Left colon (tissue), 2 donors: ENCODE measurements at places on chromosomes 5 and 9. TPM values are rescaled to one million over a fixed set of nuclear protein-coding genes. Genes with fewer than 3 reads are reported as not detected.

DNA sequence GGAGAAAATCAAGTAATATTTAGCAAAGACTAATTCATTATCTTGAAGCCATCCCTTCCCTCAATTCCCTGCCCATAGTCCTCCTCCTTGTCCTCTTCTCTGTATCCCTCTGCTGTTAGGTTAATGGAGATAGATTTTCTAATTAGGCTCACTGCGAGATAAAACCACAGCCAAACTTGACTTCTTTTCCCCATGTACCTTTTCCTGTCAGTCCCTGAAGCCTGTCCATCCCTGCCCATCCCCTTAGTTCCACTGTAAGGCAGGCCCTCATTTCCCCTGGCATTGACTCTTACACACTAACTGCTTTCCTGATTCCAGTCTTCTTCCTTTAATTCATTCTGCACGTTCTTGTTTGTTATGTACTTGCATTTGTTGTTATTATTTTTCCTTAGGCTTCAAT, 1.2 kb downstream of the TLR4 start:
- no peak for DNase-seq

DNA sequence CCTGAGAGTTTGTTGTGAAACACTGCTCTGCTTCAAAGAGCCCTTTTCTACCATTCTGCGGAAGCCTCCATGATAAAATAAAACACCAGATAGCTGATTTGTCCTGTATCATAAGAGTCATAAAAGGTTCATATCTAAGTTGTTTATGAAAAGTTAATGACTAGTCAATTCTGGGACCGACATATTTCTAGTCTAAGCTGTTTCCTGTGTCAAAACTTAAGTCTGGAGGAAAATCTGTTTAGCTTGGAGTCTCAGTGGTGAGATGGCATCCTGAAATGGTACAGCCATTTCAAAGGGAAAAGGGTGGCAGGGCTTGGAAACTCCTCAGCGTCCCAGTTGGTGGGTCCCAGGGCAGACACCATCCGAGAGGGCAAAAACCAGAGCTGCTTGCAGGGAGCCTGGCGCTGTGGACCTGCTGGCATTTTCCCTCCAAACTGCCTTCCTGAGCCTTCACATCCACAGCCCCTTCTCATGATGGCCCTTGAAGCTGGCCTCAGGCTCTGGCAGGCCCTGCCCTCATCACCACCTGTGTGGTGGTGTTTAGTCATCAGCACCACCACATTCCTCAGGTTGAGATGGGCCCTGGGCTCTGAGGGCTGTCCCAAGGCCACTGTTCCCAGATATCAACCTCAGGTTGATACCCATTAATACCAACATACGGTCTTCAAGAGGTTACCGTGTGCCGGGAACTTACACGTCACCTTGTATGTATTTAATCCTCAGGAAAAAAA, 184.0 kb downstream of the HSPA4 start:
- DNase-seq: no peak

DNA sequence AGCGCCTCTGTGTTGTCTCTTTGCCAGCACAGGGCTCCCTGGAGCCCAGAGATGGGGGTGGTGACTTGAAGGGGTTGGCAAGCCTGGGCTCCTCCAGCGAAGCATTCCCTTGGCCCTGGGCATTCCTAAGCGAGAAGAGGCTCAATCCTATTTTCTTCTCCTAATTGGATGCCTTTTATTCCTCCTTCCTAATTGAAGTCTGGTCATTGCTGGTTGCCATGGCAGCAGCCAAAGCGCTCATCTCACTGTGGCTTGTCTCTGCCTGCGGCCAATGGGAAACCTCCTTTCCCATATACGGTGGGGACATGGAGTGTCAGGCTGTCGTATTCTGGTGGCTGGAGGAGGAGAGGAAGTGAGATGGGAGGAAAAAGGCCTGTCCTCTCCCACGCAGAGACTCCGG, 52.3 kb upstream of the RARS1 start:
- no peak for DNase-seq

GRCh38 chr5:32020271-32020670, 153.8 kb downstream of the GOLPH3 start:
- no peak for DNase-seq

GRCh38 chr9:78463750-78464149, 166.8 kb downstream of the PSAT1 start:
- no peak for DNase-seq

DNA sequence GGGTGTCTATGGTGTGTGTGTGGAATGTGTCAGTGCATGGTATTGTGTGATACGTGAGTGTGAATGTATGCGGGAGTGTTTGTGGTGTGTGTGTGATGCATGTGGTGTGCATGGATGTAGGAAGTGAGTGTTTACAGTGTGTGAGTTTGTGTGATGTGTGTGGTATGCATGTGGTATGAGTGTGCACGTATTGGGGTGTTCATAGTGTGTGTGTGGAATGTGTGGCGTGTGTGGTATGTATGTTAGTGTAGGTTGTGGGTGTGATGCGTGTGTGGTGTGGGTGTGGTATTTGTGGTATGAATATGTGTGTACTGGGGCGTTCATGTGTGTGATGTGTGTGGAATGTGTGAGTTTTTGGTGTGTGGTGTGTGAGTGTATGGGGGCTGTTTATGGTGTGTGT, 40.1 kb upstream of the BICD2 start:
- no peak for DNase-seq

GRCh38 chr9:130142641-130143040, 29.6 kb upstream of the NCS1 start:
- no peak for DNase-seq

- DNase-seq: no peak
Measured at GRCh38 chr5:88688156-88688983, 194.6 kb downstream of the MEF2C start.

DNA sequence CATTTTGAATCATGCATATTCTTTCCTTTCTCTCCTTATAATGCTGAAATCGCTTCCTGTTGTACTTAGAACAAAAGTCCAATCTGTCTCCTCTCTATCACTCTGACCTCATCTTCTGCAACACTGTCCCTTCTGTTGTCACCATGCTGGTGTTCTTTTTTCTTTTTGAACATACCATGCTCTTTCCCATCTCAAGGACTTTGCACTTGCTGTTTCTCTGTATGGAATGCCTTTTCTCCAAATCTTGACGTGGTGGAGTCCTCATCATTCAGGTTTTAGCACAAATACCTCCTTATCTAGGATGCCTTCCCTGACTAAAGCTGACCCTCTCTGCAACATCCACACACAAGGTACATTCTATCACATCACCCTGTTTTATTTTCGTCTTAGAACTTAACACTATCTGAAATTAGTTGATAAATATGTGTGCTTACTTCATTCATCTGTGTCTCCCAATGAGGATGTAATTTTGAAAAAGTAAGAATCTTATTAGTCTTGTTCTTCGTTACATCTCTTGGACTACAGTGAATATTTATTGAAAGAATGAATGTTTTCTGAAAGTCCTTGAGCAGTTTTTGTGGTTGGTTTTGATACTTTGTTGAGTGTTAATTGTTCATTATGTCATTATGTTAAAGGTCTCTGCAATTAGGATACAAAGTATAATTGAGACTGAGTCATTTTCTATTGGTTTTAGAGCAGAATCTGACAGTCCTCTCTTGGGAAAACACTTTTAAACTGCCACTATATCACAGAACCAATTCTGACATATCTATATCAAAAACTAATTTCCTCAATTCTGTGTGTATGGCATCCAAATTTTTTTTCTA, 145.3 kb upstream of the RASA1 start:
- no peak for DNase-seq

DNA sequence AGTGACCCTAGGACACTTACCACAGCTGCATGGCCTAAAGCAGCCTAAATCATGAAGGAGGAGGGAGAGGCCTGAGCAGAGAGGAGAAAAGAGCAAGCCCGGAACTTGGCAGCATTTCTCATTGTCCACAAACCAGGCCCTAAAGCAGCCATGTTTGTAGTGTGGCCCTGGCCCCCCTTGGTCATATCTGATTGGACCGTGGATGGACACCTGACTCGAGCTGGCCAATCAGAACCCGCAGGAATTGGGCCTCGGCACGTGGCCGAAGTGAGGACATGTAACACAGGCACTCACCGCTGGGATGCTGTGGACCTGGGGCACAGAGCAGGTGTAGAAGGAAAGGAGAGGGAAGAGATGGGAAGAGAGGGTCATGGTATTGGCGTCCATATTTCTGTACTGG, 56.9 kb downstream of the ASS1 start:
- no peak for DNase-seq

GRCh38 chr9:87800456-87800855, 74.5 kb downstream of the CTSL start:
- no peak for DNase-seq

DNA sequence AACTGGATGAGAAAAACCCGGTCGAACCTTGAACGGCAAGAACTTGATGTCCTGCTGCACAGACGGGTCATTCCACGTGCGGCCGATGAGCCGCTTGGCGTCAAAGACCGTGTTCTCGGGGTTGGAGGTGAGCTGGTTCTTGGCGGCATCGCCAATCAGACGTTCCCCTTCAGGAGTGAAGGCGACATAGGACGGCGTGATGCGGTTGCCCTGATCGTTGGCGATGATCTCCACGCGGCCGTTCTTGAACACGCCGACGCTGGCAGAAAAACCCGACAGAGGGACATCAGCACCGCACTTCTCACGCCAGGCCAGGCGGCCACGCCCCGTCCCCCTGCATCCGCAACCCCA, 519 bp downstream of the HSPA5 start:
- no peak for DNase-seq

- no peak for DNase-seq
Measured at GRCh38 chr5:151151263-151151660, 6.3 kb downstream of the ANXA6 start.

DNA sequence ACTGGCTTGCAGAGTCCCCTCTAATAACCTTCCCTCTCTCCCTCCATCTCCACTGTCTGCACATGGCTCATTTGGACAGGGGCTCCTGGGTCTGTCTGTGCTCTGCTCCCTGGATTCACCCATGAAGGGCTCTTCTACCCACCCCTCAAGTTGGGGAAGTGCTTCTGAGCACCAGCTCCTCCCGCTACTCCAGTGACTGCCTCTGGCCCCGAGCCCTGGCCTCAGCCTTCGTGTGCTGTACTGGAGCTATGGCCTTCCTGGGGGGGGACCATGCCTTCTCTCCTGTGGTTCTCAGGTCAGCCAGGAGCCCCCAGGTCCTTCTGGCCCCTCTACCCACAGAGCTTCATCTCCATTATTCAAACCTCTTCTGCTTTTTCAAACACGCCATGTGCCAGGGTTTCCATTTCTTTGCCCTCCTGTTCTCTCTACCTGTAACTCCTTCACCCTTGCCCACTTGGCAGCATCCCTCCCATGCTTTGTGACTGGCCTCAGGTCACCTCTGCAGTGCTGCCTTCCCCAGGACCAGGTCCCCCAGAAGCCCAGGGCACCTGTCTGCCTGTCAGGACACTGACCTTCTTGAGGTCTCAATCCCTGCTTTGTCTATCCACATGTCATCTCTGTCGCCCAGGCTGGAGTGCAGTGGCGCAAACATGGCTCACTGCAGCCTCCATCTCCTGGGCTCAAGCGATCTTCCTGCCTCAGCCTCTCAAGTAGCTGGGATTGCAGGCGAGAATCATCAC, 9.5 kb downstream of the SH3PXD2B start:
- no peak for DNase-seq

DNA sequence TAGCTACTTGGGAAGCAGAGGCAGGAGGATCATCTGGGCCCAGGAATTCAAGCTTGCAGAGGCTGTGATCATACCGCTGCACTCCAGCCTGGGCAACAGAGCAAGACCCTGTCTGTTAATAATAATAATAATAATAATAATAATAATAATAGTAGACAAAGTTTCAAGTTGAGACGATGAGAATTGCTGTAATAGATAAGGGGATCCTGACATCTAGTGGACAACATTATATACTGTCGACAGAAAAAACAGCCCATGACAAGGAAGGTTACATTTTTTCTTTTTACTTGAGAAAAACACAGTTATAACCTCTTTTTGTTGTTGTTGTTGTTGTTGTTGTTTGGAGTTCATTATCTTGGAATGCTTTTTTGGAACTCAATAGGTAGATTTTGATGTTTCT, 35.3 kb downstream of the NDFIP1 start:
- no peak for DNase-seq

DNA sequence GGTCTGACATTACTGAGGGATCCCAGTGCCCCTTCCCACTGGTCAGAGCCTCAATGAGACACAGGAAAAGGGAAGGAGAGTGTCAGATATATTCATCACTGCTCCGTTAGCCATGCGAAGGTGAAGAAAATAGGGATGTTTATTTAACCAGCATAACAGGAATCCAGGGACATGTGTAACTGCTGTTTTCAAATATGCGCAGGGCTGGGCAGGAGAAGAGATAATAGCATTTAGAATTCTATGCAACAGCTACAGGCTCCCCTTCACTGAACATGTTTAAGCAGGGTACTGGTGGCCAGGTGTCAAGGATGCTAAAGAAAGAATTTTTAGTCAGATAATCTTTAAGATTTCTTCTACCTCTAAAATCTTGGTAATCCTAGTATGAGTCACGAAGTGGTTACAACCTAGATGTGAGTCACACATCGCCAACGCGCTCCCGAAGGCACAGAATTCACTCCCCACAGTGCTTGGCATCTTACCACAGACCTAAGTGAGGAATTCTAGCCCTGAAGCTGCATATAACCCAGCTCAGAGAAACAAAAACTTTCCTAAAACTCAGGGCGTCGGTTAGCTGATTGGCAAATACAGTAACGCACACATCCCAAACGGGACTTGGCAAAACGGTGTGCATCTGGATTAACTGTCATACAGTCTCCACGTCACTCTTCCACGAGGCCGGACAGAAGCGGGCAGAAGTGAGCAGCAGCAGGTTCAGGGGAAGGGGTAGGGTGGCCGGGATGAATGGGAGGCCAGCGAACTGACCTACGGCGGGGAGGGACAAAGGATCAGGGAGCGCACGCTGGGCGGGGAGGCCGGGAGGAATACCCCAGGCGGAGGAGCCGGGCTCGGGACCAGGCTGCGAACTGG, 1.1 kb downstream of the CTNNAL1 start:
- DNase-seq: peak; percentile 46

DNA sequence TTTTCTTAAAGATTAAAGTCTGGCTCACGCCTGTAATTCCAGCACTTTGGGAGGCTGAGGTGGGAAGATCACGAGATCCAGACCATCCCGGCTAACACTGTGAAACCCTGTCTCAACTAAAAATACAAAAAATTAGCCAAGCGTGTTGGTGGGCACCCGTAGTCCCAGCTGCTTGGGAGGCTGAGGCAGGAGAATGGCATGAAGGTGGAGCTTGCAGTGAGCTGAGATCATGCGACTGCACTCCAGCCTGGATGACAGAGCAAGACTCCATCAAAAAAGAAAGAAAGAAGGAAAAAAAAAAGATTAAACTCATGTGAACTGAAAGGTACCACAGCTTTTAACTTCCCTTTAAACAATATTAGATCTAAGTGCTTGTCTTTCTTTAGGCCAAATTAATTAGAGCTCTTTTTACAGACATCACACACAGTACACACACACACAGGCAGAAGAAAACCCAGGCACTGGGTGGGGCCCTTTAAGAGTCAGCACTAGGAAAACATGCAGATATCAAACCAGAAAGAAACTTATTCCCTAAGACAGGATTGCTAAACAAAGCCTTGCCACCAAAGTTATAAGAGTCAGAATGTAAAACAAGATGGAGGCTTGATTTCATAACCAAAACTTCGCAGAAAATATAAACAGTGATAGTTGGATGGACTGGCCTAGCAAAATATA, 29.3 kb upstream of the UHRF2 start:
- no peak for DNase-seq

Gene DNAJC18
- 2.4 TPM for total RNA-seq

Gene SYK
- total RNA-seq: 59.7 TPM

Gene QRFP
- not detected for total RNA-seq

Gene RPS14
- 1,991 TPM for total RNA-seq

Gene CANX
- 506 TPM for total RNA-seq

Gene ITGA1
- total RNA-seq: 47.0 TPM

Gene UGT3A1
- total RNA-seq: not detected

Gene CYLC2
- total RNA-seq: not detected
